ENCODE measurements at places on chromosomes 5 and 9.

DNA sequence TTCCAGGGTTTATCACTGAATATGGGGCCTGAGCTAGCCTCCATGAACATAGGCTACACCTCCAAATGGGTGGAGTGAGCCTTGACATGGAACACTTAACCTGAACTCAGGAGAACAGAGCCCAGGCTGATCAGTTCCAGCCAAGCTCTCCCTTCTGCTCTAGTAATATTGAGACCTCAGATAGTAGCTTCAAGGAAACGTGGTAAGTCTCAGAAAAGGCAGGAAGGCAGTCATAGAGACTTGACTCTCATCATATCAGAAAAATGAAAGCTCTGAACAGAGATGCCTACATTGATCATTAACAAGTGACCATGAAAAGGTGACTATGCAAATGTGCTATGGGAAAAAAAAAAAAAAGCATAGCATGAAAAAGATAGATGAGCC lies 40.5 kb upstream of the MYO10 start:
- no peak for DNase-seq

- no peak for DNase-seq
Measured at GRCh38 chr5:58076483-58077257, 383.2 kb downstream of the PLK2 start.

GRCh38 chr9:91694081-91694870 lies 255.8 kb downstream of the ROR2 start:
- no peak for DNase-seq

DNA sequence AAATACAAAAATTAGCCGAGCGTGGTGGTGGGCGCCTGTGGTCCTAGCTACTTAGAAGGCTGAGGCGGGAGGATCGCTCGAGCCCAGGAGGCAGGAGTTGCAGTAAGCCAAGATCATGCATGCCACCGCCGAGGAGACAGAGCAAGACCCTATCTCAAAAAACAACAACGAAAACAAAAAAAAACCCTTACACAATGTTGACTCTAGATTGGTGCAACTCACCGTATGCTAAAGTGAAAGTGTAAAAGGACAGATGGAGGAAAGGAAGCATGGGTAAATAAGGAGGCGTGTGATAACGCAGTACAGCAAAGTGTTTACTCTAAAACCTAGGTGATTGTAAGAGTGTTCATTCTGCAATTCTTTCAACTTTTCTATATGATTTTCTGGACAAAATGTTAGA lies 15.9 kb upstream of the RUFY1 start:
- no peak for DNase-seq

GRCh38 chr9:16410601-16411280 lies 459.7 kb downstream of the BNC2 start:
- DNase-seq = peak; percentile 26

- DNase-seq = peak; percentile 80
Measured at GRCh38 chr9:77899679-77900354, 131.8 kb downstream of the GNAQ start.

DNA sequence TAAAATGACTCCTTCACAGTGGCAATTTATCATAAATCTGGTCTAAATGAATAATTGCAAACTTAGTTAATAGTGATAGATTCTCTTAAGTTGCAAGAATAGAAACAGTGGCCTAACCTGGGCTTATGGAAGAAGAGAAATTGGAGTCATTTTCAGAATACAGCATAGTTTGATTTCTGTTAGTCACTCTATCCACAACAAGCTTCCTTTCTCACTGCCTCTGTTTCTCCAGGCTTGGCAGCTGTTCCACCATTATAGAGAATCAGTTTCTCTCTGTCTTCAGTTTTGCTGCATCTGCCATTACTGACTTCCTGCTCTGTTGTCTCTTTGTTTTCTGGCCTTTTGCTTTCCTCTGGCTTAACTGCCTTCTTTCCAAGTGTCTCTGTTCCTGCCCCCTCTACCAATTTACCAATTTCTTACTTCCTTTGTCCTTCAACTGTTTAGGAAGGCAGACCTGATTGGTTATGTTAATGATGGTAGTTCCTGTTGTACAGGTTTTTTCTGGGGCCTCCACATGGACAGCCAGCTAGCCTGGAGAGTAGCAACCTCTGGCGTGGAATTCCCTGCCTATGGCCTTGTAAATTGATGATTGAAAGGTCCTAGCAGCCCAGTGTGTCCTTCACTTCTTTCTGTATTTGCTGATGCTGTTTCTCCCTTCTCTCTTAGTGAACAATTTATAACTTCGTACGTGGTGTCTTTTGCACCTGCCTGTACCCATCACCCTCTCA lies 75.9 kb upstream of the RASGRF2 start:
- DNase-seq = no peak

- DNase-seq = no peak
Measured at GRCh38 chr9:71760901-71761300, 7.4 kb downstream of the CEMIP2 start.

DNA sequence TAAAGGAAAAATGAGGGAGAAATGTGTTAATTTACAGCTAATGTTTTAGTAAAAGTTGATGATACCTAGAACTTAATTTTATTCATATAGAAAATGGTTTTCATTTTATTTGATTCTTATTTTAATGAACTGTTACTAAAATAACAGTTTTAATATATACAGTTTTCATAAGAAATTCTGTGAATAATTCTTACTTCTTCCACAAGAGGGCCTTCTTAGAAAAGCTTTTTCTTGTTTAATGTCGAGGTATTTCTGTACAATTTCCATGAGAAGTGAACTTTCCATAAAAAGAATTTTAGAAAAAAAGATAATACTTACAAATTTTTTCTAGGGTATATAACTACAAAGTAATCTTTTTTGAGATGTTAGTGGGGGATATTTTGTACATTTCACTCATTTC lies 73.9 kb downstream of the KLF9 start:
- peak; percentile 55 for DNase-seq

DNA sequence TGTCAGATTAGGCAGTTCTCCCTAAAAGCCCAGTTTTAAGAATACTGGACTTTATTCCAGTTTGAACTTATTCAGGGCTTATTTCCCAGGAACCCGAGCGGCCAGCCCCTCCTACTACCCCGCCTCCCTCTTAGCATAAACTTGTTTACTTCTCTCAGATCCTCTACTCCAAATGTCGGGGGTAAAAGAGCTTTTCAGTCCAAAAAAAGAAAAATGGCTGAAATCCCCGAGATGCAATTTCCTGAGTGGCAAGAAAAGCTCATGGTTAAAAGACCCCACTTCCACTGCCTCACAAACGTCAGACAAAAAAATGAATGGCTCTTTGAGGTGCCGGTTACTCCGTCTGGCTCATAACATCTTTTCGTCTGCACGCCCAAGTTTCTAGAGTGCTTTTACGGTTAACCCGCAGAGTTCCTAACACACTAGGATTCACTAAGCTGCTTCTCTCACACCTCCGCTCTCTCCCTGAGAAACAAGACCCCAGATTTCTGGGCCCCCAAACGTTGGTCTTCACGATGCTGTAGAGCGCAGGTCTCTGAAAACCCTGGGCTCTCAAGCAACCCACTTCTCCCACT lies 402 bp downstream of the BRD8 start:
- DNase-seq = peak; percentile 55

GRCh38 chr5:146395193-146395592 lies 51.9 kb upstream of the TCERG1 start:
- no peak for DNase-seq

- no peak for DNase-seq
Measured at GRCh38 chr5:160464466-160464797, 42.8 kb downstream of the PTTG1 start.

DNA sequence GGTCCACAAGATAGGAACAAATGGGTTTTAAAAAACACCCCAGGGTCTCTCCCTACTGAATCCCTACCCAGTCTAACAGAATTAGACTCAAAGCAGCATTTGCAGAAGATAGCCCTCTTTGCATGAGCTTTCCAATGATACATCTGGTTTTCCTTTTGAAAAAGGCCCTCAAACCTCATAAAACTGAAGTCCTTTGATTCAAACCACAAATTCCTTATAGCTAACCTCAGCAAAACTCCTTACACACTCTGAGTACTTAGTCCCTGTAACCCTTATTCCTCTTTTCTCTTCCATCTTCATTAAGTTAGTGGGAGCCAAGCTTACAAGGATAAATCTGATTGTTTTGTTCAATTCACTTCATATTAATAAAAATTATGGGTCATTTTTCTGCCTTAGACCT lies 90.5 kb upstream of the TNC start:
- peak; percentile 81 for DNase-seq

DNA sequence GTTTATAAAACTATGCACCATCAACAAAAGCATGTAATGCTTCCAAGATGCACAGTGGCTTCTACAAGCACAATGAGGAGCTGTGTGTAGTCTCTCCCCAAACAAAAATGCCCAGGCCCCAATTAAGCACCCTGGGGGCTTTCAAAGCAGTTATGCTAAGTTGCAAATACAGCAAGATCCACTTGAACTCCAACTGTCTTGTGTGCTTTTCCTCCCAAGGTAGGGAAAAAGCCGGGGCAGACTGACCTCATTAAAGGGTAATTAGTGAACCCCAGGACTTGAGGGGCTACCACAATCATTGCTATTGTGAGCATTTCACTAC lies 13.1 kb downstream of the ZNF608 start:
- no peak for DNase-seq

DNA sequence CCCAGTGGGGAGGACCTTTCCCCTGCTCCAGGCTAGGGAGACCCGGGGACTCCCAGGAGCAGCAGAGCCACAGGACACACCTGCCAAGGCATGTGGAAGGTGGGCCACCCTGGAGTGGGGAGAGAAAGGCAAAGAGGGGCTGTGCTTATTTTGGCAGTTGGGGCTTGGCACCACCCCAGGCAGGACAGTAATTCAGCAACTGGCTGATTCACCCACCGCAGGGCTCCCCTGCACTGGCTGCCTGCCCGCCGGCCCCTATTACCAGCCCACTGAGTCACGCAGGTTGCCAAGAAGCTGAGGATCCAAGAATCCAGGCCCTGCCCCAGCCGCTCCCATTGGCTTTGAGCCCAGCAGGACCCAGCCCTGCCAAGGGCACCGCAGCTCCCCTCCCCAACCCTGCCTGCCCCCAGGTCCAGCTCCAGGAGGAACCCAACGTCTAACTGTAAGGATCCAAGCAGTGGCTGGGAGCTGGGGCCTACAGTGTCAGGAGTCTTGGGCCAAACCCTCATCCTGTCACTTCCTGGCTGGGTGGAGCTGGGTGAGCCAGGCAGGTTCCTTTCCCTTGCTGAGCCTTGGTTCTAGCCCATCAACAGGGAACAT lies 14.2 kb upstream of the RALGDS start:
- peak; percentile 96 for DNase-seq

GRCh38 chr9:131411719-131412681 lies 18.1 kb downstream of the PRRC2B start:
- no peak for DNase-seq

DNA sequence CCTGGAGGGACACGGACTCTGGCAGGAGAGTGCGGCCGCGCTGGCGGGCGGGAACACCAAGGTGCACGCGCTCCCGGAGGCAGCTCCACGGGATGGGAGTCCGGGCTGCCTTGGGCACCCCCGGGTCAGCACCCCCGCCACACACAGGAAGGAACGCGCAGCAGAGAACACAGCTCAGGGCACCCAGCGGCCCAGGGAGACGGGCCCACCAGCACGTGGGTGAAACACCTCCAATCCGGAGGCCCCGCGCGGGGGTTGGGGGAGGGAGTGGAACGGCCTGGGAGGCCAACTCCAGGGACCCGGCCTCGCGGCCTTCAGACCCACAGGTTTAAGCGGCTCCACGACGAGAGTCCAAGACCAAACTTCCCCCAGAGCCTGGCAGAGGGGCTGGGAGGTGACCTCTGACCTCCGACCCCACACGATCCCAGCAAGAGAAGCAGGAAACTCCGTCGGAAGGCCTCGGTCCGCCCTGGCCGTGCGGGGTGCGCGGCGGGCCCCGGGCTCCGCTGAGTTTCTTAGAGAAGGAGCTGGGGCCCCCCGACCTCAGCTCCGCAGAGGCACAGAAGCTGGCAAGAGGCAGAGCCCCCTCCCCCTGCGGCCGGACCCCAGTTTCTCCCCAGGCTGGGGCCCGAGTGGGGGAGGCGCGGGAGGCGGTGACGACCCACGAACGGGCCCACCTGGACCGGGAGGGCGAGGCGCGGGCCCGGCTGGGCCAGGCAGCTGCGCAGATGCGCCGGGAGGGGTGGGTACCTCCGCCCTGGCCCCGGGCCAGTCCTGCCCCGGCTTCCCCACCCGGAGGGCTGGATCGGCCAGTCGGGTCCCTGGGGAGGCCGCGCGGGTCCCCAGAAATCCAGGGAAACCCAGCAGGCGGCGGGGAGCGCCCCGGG lies 851 bp downstream of the NACC2 start:
- peak; percentile 42 for DNase-seq

DNA sequence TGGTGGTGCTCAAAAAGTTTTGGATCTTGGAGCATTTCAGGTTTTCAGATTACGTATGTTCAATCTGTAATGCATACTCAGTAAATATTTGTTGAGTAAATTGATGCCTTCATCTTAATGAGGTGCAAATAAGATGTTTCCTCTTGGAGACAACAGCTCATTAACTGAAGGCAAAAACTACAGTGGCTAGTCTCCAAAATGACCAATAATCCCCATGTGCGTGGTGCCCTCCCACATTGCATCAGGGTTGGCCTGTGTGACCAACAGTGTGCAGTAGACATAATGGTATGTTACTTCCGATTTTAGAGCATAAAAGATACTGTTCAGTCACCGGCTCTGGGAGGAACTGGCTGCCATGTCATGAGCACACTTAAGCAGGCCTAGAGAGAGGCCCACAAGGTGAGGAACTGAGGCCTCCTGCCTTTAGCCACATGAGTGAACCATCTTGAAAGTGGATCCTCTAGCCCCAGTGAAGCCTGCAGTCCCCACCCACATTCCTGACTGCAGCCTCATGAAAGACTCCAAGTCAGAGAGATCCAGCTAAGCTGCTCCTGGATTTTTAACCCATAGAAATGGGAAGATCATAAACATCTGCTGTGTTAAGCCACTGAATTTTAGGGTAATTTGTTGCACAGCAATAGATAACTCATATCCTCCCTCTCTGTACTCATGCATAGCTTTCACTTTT lies 55.7 kb downstream of the LIFR start:
- peak; percentile 44 for DNase-seq

- no peak for DNase-seq
Measured at GRCh38 chr5:33539212-33539611, 98.4 kb downstream of the TARS1 start.

- no peak for DNase-seq
Measured at GRCh38 chr9:96423322-96423984, 5.3 kb upstream of the ZNF367 start.

- DNase-seq = no peak
Measured at GRCh38 chr5:65037831-65038815, 269.4 kb downstream of the CWC27 start.

DNA sequence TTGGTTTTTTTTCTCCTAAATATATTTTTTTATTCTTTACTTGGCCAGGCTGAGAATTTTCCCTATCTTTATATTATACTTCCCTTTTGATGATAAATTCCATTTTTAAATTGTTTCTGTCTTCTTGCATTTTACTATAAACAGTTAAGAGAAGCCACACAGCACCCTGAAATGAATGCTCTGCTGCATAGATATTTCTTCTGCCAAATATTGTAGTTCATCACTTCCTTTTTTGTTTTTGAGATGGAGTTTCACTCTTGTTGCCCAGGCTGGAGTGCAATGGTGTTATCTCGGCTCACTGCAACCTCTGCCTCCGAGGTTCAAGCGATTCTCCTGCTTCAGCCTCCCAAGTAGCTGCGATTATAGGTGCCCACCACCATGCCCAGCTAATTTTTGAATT lies 8.5 kb upstream of the INIP start:
- no peak for DNase-seq

All from astrocyte of the spinal cord (primary cell).